ENCODE measurements at places on chromosomes 3 and 15. TPM values are rescaled to one million over a fixed set of nuclear protein-coding genes. Genes with fewer than 3 reads are reported as not detected.

The HYAL1 gene
- not detected for total RNA-seq

The PAQR9 gene
- not detected for total RNA-seq

The CCR9 gene
- total RNA-seq, result not detected

The SLC4A7 gene
- 53.0 TPM for total RNA-seq

The SAMMSON gene
- not detected for total RNA-seq
